Activated CD4-positive, alpha-beta memory T cell treated with anti-CD3 and anti-CD28 coated beads for 36 hours (primary cell): ENCODE measurements at places on chromosomes 3 and 15. TPM values are rescaled to one million over a fixed set of nuclear protein-coding genes. Genes with fewer than 3 reads are reported as not detected.

DNA sequence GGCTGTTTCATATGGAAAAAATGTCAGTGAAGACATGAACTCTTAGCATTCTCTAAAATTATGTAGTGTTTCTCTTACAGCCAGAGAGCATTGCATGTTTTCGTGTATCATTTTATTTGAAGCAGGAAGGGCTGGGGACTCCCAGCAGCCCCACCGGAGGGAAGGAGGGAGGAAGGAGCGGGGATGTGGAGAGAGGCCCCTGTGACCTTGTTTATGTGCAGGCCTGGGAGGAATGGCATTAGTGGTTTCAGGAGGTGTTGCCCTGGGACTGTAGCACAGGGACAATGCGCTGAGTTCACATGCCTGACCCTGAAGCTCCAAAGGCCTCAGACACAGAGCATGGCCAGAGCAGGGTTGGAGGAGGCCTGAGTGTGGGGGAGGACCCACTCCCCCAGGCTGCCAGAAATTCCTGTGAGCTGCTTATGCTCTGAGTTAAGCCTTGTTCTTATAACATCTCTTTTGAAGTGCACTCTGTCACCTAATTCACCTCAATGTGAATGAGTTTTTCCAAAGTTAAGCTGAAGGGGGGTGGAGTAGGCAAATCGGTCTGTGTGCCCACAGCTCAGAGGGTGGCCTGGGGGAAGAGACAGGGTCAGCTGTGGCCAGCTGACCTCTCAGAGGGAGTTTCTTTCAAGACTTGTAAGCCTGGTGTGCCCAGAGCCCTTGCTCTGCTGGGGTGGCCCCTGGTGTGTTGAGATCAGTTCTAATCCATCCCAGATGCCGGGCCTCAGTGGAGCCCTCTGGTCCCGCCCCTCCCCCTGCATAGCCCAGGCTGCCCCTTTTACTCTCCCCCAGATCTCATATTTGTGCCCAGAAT is 3.9 kb upstream of the RNU6-1 start:
- no peak for DNase-seq

DNA sequence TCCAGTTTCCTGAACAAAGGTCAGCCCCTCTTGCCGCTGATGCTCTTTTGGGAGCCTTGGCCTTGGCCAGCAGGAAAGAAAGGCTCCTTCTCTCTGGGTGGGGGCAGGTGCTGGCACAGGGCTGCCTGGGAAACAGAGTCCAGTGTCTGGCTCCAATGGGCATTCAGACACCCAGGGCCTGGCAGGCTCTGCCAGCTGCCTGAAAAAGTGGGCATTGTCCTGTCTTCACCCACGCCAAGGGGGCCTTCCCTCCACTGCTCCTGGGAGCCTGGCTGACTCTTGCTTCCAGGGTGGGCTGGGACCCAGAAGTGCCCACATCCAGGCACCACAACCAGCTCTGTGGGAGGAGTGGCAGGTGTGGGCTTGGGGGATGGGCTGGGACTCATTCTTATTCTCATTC is 62.7 kb downstream of the RHCG start:
- no peak for DNase-seq

DNA sequence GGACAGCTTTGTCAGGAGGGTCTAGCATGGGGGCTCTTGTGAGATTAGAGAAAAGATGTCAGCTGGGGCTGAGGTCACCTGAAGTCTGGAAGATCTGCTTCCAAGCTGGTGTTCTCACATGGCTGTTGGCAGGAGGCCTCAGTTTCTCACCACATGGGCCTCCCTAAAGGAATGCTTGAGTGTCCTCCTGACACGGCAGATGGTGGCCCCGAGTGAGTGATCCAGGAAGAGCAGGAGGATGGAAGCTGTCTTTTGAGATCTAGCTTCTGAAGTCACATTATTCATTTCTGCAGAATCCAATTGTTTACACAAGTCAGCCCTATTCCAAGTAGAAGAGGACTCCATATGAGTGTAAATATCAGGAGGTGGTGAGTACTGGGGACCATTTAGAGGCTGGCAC is 344.0 kb upstream of the PROK2 start:
- no peak for DNase-seq

NRG4 gene
- not detected for total RNA-seq

TRIM59 gene
- total RNA-seq = 27.3 TPM

DNA sequence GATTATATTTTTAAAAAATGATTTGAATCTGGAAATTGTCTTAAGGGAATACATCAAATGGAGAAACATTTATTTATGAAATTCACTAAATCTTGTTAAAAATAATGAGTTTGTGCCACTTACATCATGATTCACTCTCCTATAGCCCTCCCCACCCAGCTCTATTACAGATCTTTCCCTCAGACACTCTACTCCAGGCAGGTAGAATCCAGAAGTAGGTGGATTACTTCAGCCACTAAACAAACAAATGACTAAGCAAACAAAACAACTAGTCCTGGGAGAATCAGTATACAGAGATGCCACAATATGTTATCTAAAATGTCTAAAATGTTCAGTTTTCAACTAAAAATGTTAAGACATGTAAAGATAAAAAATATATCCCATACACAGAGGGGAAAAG is 608.1 kb upstream of the UBE2E2 start:
- no peak for DNase-seq

DNA sequence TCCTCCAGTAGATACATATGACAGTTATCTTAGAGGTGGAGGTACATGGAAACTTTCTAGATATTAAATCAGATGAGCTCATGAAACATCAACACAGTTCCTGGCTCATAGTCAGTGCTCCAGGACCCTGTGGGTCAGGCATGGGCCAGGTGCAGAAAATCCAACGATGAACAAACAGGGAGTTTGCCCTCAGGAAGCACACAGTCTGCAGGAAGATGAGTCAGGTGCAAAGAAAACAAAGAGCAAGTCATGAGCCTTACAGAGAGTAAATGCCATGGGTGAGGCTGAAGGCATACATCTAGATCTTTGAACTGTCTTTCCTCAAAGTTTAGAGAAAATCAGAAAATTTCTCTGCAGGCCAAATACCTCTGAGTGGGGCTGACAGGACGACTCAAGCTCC is 184.2 kb upstream of the TPM1 start:
- no peak for DNase-seq

TRIM42 gene
- total RNA-seq = not detected

CCDC39 gene
- total RNA-seq = not detected

NME9 gene
- total RNA-seq = 0.58 TPM

DNA sequence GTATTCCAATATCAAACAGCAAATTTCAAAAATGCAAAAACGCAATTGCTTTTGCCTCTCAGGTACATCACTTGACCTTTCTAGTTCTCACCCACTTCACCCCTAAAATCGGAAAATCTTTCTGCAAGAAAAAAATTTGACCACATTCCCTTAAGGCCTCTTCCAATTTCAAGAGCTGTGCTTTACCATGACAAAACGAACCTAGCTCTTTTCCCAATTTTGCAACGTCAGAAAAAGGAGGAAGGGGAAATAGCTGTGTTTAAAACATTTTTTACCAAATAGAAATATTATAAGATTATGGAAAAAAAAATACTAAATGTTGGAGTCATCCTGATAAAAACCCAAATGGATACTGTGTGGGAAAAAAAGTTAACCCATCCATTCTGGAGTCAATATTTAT is 1.1 kb upstream of the NR2C2 start:
- no peak for DNase-seq

DNAH12 gene
- 0.14 TPM for total RNA-seq

ZNF80 gene
- total RNA-seq = 0.33 TPM

GRCh38 chr3:148816427-148816826 is 11.2 kb upstream of the CPB1 start:
- no peak for DNase-seq
